ENCODE measurements at places on chromosomes 3 and 15.

DNA sequence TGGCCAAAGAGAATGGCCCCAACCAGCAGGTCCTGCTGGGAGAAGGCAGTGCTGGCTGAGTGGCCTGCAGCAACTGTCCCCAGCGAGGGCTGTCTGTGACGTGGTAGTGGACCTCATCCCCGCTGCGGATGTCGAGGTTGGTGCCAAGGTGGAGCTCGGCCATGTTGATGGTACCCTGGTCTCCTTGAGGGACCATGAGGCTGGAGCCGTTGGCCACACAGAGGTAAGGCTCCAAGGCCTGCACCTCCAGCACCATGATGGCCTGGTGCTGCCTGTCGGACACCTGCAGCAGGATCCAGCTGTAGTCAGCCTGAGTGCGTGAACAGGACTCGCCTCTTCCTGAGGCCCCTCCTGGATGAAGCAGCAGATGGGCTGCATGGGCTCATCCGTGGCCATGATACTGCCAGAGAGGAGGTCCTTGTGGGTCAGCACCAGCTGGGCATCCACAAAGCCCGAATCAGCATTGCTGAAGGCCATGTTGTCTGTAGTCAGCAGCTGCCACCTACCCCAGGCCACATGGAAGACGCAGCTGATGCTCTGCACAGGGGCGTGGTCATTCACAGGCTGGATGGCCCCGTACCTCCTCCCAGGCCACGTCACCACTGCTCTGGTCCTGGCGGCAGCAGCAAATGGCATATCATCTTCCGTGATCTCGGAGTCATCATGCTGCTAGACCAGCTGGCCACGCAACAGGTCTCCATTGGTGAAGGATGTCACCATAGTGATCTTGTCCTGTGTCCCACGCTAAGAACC lies 167.5 kb downstream of the GOLGA6L4 start:
- no peak for DNase-seq

DNA sequence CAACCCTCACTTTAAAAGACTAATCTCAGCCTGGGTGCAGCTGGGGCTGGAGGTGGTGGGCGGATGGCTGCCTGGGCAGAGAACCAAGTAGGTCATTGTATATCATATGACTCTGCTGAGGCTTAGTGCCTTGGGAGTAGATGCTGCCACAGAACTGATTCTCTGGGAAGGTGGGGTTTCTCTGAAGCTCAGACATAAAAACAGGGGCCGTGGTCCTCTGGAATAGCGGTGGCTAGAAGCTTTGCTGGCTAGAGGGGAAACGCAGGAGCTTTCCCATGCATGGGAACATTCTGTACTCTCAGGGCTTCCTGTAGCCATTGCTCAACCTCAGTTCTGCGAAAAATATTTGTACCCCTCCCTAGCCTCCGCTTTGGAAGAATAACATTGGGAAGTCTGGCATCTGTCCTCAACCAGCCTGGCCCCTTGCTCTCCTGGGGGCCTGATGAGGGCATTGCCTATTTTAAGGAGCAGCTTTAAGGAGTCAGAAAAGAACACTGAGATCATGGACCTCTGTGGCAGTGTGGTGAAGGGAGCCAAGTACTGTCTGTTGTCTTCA lies 14.7 kb downstream of the TIMP4 start:
- peak; percentile 58 for DNase-seq

DNA sequence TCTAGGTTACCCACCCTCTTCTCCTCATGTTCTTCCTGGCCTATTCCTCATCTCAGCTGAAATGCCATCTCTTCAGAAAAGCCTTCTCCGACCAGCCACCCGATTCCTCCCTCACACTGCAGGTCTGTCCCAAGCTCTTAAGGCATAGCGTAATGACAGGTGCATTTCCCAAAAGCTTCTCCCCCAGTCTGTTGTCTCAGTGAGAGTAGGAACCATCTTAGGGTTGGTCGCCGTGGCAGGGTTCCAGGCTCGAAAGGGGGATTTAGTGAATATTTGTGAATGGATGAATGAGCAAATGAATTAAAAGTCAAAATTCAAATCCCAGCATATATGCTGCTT lies 78.6 kb downstream of the TOP2B start:
- no peak for DNase-seq

DNA sequence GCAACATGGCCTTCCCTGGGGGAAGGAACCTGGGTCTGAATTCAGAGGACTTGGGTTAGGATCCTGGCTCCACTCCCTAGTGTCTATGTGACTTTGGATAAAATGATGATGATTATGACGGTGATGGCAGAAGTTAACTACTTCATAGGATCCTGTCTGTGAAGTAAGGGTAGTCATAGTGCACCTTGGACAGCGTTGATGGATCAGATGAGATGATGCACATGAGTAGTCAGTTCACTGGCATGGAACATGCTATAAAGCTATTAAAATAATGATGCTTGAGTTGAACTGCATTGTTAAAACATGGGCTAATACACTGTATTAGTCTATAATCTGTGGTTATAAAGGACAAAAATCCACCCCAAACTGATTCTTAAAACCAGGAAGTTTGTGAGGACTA lies 62.0 kb downstream of the EEFSEC start:
- DNase-seq, result no peak

GRCh38 chr15:101018016-101018415 lies 98.9 kb downstream of the LRRK1 start:
- DNase-seq, result no peak

DNA sequence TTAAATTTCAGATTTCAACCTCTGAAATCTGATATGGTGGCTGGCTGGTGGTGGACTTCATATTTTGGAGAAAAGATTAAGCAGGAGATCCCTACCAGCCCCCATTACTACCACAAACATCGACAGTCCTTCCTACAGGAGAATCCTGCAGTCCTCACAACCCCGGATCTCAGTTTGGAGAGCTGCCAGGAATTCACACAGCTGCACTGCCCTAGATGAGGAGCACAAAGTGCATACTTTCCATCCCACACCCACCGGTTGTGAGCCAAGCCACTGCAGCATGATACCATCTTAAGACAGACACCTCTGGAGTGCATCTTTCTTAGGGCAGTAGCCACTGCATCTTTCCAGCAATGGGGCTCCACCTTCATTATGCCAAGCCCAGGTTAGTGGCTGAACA lies 185.5 kb upstream of the GPR149 start:
- DNase-seq, result no peak

- no peak for DNase-seq
Observed at GRCh38 chr3:126472277-126473006, 3.2 kb downstream of the ZXDC start.

DNA sequence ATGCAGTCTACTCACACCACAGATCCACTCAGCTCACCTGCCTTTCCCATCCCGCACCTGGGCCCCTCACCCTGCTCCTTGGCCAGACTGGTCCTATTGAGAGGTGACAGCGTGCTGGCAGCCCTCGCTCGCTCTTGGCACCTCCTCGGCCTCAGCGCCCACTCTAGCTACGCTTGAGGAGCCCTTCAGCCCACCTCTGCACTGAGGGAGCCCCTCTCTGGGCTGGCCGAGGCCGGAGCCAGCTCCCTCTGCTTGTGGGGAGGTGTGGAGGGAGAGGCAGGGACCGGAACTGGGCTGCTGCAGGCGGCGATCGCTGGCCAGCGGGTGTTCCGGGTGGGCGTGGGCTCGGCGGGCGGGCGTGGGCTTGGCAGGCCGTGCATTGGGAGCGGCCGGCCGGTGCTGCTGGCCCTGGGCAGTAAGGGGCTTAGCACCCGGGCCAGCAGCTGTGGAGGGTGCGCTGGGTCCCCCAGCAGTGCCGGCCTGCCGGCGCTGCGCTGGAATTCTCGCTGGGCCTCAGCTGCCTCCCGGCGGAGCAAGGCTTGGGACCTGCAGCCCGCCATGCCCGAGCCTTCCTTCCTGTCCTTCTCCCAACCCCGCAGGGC lies 45.5 kb upstream of the USP3 start:
- no peak for DNase-seq
